ENCODE measurements at places on chromosomes 1 and 21.

DNA sequence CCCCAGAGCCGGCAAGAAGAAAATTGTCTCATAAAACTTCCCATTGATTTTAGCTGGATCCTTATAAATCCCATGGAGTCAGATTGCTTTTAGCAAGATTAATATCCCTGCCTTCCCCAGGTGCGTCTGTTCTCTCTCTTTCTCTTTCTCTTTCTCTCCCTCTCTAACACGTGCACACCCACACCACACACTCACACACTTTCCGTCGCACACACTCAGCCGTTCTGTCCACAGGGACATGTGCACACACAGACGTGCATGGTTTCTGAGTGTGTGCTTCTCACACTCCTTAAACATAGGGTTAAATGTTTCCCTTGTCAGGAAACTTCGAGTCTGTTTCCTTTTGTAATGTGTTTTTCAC, 98.7 kb upstream of the NFIA start:
- DNase-seq: no peak

GRCh38 chr21:44458971-44459711, 3.8 kb downstream of the LRRC3 start:
- DNase-seq: no peak

DNA sequence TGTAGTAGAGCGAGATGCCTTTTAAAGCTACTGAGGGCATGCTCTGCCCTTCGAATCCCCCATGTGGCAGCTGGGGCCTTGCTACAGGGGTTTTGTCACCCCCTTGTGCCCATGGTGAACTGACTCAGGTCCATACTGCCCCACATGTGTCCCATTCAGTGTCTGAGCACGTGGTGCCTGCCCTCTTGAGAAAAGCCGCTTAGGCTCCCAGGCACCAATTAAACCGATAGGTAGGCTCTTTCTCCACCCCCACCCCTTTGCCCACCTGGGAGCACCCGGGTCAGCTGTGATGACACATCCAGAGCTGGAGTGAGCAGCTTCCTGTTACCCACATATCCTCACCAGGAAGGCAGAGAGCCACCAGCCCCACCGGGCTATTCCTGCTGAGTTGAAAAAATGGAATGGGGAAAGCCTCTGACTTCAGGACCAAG, 30.5 kb downstream of the TMCC2 start:
- no peak for DNase-seq

DNA sequence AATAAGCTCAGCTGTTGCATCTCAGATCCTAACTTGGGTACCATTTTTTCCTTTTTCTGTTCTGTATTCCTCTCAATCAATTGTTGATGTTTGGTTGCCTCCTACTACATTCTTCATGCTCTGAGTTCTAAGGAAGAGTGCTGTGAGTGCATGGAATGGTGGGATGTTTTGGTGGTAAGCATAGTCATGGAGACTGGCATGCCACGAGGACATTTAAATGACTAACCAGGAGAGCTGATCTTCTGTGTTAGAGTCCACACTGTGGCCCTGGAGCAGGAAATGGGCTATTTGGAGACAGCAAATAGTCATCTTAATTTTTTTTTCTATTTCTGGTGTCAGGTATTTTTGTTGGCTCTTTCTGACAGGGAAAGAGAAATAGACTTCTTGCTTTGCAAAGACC, 69.5 kb upstream of the HSD17B7 start:
- no peak for DNase-seq

GRCh38 chr1:155006601-155007101, 4.0 kb downstream of the ZBTB7B start:
- no peak for DNase-seq

DNA sequence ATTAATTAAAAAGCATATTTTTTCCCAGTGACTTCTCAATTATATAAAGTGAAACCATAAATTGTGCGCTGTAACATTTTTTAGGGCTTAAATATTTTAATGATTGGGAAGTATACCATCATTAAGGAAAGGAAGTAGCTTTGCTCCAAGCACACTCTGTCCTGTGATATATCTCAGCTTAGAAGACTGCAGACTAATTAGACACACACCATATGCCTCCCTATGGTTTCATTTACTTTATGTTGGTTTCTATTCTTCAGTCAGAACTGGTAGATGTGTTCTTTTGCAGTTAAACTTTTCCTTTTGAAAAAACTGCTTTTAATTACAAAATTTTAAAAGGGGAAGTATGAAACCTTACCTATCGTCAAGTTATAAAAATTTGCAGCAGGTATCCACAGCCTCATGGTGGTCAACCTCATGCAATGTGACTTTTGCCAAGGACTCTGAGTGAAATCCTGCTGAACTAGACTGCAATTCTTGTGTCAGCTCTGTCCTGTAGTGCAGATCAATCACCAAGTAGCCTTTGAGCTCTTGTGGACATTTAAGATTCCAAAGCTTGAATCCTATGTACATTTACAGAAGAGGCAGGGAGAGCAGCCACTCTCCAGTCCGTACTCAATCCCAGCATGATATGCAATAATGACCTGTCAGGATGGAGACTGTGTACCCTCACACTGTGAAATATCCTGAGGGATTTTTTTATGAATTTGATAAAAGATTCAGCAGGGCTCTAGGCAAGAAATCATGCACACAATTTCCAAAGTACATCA, 149.1 kb downstream of the AMY1C start:
- DNase-seq: no peak

- DNase-seq: no peak
Measured at GRCh38 chr1:159779403-159779851, 1.3 kb upstream of the DUSP23 start.

- no peak for DNase-seq
Measured at GRCh38 chr1:179310291-179310690, 16.7 kb downstream of the SOAT1 start.

DNA sequence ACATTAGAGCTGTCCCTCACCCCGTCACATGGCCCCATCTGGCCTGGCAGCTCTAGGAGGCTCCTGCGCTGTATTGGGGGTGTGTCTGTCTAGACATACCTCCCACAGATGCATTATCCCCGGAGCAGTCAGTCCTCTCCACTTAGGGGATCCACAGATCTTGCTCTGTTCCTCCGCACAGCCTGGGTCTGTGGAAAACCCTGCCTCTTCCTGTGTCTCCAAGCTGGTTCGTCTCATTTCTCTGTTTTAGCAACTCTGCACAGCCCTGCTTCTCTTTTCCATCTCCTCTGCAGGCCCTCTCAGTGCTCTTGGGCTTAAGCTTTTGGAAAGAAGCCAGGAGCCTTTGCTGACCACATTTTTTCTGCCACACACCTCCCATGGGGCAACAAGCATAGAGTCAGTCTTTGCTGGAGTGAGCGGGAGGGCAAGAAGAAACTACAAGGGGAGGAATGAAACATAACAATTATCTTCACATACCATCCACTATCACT, 241.5 kb downstream of the FOXD2 start:
- no peak for DNase-seq

GRCh38 chr1:172376431-172376830, 44.1 kb upstream of the C1orf105 start:
- DNase-seq: no peak

GRCh38 chr1:223143537-223144248, 645 bp upstream of the TLR5 start:
- peak; percentile 16 for DNase-seq

GRCh38 chr1:184693011-184693410, 61.6 kb downstream of the EDEM3 start:
- DNase-seq: no peak

- no peak for DNase-seq
Measured at GRCh38 chr1:80436851-80437250, 1363.9 kb upstream of the ADGRL2 start.

GRCh38 chr21:41156142-41156541, 11.8 kb upstream of the BACE2 start:
- no peak for DNase-seq

DNA sequence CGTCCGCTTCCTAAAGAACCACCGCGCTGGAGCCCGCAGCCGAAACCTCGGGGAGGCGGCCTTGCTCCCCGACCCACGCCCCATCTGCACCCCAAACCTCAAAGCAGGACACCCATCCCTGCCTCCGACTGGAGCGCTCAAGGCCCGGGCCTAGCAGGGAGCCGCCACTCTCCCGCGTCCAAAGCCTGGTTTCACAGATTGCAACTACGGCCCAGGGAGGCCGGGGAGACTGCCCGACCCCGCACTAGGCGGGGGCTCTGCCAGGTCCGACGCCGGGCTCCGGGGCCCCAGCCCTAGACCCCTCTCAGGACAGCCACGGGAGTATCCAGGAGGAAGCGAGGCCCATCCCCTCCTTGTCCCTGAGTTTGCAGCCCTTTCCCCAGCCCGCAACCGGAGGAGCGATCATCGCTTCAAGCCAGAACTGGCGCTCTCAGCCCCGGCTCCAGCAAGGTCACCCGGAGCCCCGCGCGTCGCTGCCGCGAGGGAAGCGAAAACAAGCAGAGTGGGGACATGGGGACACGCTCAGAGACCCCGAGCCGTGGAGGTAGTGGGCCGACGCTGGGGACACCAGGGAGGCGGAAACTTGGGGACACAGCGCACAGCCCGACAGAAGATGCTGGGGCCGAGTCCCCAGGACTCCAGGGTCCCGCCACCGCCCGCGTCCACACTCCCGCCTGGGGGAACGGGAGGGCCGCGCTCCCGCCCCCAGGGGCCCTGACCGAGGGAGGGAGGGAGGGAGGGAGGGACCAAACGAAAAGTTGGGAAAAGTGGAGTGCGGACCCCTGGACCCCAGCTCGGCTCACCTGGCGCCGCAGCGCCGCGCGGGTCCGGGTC, 433 bp downstream of the TMEM200B start:
- peak; percentile 24 for DNase-seq

DNA sequence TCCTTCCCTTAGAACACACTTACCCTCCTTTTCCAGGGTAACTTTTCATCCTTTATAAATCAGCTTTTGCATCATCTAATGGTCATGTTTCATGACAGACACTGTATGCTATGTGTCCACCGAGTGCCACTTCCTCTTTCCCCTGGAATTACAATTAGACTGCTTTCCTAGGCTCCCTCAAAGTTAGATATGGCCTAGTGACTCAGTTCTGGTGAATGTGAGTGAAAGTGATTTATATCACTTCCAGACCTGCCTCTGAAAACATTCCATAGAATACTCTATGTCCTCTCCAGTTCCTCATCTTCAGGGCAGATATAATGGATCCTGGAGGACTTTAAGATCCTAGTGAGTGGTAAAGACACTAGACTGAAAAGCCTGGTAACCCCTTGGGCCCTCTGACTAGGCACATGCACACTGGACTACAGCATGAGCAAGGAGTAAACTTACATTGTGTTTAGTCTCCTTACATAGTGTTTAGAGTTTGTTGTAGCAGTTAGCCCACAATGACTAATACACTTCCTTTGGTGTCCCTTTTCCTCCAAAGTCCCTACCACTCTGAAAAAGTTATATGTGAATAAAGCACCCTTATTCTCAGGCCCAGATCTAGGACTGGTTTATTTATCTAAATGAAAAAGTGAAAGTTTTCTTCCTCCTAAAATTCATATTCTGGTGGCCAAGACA, 59.3 kb downstream of the GPR88 start:
- DNase-seq: no peak

GRCh38 chr1:41367288-41367642, 6.0 kb downstream of the FOXO6 start:
- DNase-seq: no peak
